GM13977 (cell line): ENCODE measurements at places on chromosomes 13 and 19.

- DNase-seq: no peak
These were observed 24.2 kb downstream of the C2CD4C start for GRCh38 chr19:384799-385169.

DNA sequence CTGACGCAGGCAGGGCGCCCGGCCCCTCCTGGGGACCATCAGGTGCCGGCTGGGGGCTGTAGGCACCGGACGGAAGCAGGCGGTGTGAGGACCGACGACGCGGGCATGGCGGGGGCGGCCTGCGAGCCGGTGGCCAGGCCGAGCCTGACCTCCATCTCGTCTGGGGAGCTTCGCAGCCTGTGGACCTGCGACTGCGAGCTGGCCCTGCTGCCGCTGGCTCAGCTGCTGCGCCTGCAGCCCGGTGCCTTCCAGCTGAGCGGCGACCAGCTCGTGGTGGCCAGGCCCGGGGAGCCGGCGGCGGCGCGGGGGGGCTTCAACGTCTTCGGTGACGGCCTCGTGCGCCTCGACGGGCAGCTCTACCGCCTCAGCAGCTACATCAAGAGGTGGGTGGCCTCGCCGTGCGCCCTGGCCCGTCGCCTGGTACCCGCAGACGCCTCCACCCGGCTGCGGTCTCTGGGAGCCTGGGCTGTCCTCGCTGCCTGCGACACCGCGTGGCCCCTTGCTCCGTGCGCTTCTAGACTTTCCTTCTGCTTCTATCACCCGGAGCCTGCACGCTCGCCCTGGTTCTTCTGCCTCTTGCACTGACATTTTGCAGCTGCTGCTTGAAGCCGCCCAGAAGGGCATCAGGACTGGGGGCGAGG, 460 bp downstream of the MEDAG start:
- DNase-seq: no peak

GRCh38 chr13:112105892-112106291, 38.9 kb downstream of the SOX1 start:
- DNase-seq: no peak

DNA sequence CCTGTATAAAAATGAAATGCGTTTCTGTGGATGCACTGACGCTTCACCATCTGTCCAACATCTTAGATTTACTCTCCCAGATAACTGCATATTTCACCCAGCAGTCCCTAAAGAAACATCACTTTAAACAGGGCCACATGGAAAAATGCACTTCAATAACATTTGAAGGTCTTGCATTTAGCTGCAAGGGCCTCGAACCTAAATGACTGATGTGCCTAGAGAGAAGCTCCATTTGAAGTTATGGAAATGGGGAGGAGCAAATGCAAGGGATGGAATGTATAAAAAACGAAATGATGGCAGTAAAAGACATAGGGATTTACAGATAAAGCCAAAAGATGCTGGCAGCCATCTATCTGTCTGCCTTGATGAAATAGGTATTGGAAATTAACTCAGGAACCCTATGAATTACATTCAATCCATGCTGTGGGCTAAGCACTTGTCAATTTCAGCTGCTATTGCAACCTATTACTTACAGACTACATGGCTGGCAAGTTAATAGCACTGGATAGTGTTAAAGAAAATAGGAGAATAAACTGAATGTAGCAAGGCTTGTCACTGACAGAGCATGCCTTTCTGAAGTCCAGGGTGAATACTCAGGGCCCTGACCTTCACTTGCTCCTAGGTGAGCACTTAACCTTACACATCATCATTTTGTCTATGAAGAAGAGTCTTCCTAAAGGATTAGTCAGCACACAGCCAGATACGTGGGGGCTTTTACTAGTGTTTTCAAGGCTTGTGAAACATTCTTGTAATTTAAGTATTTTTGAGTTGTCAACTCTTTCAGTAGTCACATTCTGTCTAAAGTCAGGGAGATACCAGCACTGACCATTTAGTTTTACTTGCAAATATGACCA, 963.4 kb downstream of the PCDH17 start:
- DNase-seq: no peak
